ENCODE measurements at places on chromosomes 7 and 10.

- no peak for DNase-seq
Observed at GRCh38 chr10:71727738-71728737, 8.5 kb upstream of the C10orf105 start.

DNA sequence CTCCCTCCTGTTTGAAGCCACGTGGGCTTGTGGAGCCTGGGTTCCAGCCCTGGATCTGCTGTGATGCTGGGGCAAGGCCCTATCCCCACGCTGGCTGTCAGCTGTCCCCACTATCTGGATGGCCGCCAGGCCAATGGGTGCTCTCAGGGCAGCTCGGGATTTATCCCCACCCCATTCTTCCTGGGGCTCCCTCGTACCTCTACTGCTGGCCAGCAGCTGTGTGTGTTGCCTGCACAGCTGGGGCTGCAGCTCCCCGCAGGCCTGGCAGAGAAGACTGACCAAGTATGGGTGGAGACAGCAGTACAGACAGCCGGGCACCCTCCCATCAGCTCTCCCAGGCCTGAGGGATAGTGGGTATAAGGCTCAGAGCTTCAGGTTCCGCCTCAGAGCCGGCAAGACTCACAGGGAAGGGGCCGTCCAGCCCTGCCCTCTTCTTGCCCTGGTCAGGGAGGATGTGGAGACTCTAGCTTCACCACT is 13.6 kb downstream of the CLIP2 start:
- no peak for DNase-seq

DNA sequence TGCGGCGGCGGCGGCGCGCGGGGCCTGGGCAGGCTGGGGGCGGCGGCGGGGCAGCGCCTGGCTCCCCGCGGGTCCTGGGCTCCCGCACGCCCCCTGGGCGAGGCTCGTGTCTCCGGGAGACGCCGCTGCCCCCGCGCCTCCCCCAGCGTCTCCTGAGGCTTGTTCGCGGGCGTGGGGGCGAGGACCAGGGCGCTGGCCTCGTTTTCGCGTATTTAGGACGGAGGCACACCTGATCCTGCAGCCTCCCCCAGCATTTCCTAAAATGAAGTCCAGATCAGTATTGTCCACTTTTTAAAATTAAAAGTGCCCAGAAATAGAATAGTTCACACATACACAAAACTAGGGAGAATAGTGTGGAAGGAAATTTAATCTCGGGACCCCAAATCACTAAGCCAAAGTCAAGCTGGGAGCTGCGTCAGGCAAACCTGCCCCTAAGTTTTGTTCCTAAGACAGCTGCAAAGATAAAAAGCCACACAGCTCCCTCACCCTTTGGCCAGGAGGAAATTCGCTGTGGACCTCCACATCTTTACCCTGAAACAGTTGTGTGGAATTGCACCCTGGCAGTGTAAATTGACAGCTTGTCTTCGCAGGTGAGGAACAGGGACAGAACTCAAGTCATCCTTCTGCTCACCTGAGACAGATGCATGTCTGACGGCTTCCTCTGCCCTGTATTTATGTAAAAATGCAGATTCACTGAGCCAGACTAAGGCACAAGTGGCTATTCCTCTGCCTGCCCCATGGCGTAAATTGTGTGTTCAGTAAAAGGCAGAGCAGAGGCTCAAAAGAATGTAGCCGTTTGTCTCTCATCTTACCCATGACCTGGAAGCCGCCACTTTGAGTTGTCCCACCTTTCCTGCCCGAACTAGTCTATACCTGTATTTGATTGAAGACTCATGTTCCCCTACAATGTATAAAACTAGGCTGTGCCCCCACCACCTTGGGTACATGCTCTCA is 740 bp downstream of the GALNT11 start:
- DNase-seq, result no peak

- no peak for DNase-seq
Observed at GRCh38 chr10:112361951-112362751, 11.8 kb upstream of the ACSL5 start.

DNA sequence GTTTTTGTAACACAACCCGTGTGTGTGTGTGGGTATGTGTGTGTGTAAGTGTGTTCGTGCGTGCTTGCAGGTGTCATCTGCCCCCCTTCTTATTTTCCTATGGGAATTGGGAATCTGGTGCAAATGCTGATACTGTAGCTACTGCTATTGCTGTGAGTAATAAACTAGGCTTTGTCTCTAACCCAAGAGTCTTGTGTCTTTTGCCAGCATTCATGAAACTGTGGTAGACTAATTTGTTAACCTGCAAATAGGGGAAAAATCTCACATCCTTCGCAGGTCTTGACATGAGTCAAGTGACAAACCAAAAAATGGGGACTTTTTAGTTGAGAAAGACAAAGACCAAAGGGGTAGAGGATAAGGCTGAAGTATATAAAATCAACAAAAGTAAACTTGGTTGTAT is 57.9 kb upstream of the FAM133B start:
- no peak for DNase-seq

DNA sequence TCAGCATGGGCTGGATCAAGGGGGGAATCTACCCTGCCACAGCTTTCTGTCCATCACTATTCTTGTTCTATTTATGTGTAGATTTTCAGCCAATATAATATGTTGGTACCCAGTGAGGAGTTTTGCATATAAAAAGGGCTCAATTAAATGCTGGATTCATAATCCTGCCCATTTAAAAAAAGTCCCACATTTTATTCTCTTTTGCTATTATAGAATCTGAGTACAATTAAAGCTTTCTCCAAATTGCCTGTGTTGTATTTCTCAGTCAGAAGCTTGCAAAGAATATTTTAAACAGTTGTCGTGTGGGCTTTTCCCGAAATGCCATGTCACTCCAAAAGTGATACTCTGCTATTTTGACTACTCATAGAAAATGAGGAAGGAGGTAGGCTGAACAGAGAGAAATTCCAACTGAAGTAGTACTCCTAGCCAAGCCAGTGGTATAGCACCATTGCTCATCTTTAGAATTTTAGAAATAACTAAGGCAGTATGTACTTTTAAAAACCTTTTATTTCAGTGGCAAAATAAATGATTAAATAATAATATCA is 108.3 kb upstream of the HDAC9 start:
- DNase-seq, result no peak

- no peak for DNase-seq
Observed at GRCh38 chr7:109956916-109957315, 1134.0 kb upstream of the LRRN3 start.

DNA sequence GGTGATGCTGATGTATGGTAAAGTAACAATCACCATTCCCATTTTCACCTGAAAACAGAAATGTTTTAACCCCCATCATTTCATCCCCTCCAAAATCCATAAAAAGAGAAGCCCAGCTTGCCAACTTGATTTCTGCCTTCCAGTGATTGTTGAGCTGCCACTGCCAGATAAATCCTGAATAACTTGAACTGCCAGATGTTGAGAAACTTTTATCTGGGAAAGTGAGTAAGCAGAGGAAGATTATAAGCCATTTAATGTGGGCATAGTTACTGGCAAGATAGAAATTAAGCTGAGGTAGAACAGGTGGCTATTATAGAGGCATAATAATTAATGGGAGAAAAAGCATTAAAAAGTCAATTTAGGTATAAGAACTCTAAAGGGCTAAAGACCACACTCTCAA is 534.1 kb downstream of the ANKRD7 start:
- DNase-seq, result no peak

GRCh38 chr10:5283305-5284158 is 81.2 kb upstream of the UCN3 start:
- DNase-seq, result peak; percentile 54

- DNase-seq, result peak; percentile 11
Observed at GRCh38 chr7:5629941-5630340, 151.5 kb downstream of the RNF216 start.

- DNase-seq, result peak; percentile 61
Observed at GRCh38 chr7:140230861-140231770, 54.3 kb upstream of the KDM7A start.

DNA sequence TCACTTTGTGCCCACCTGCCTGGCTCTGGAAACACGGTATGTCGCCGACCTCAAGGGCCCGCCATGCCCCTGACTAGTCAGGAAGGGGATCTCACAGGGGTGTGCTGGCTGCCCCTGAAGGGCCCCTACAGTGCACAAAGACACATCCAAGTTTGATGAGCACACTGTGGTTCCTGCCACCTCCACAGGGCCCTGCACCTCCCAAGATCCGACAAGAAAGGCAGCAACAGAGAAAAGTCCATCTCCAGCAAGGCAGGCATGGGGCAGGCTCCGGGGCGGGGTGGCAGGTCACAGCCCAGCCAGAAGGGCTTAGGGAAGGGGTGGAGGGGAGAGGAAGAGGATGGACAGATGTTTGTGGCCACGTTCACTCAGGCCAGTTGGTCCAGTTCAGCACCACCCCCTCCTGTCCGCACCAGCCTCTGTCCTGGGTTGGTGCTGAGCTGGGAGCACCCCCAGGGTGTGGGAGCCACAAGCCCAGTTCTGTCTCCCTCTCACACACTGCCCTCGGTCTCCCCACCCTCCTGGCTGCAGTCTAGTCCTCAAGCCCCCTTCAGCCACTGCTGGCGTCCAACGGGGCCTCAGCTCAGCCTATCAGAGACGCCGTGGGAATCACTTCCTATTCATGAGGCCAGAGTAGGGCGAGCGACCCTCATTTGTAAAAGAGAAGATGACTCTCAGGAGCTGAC is 11.5 kb downstream of the DRGX start:
- DNase-seq, result no peak

DNA sequence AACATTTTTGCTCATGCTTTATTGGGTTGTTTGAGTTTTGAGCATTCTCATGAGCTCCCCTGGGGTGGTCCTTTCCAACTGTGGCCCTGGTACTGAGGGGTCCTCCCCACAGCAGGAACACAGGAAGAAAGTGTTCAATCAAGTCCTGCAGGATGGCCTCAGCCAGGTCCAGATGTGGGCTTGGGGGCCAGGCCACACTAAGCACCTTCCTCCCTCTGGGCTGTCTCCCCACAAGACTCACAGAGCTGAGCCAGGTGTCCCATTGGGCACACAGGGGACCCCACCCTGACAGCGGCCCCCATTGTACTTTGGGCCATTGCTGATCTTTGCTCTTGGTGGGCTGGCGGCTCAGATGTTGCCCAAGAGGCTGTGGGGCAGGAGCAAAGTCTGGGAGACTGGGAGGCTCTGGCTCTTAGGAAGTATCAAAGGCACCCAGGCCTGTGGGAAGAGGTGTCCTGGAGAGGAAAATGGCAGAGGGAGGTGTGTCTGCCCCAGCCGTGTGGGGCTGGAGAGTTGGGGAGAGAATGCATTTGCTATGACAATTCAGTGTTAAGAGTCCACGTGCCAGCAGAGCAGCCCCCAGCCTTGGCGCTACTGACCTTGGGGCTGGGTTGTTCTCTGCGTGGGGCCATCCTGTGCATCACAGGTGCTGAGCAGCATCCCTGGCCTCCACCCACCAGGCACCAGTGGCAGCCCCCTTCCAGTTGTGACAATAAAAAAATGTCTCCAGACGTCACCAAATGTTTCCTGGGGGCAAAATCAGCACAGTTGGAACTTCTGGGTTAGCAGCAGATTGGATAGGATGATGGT is 17.8 kb downstream of the SCART1 start:
- no peak for DNase-seq

GRCh38 chr10:117272195-117273076 is 31.5 kb downstream of the SLC18A2 start:
- DNase-seq, result no peak

- DNase-seq, result no peak
Observed at GRCh38 chr10:69936091-69936490, 116.6 kb upstream of the MACROH2A2 start.

- DNase-seq, result no peak
Observed at GRCh38 chr10:115441907-115442545, 348.9 kb downstream of the ATRNL1 start.

- no peak for DNase-seq
Observed at GRCh38 chr7:154743206-154743605, 259.7 kb downstream of the PAXIP1 start.

DNA sequence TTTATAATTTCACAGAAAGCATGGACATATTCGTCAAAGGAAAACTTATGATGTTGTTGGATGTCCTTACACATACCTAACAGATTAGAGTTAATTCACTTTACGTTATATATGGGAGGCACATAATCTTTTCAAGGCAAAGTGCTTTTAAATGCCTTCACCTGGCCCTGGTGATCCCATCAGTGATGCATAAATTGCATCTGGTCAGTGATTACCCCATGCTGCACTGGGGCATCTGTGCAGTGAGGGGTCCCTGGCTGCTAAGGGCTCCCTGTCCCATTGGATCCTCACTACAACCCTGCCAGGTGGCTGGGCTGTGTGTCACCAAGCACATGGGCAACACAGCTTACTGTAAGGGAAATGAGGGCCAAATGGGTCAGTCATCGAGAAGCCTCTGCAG is 441.1 kb downstream of the RPS24 start:
- DNase-seq, result no peak

- DNase-seq, result no peak
Observed at GRCh38 chr7:38744746-38745145, 113.6 kb upstream of the AMPH start.

DNA sequence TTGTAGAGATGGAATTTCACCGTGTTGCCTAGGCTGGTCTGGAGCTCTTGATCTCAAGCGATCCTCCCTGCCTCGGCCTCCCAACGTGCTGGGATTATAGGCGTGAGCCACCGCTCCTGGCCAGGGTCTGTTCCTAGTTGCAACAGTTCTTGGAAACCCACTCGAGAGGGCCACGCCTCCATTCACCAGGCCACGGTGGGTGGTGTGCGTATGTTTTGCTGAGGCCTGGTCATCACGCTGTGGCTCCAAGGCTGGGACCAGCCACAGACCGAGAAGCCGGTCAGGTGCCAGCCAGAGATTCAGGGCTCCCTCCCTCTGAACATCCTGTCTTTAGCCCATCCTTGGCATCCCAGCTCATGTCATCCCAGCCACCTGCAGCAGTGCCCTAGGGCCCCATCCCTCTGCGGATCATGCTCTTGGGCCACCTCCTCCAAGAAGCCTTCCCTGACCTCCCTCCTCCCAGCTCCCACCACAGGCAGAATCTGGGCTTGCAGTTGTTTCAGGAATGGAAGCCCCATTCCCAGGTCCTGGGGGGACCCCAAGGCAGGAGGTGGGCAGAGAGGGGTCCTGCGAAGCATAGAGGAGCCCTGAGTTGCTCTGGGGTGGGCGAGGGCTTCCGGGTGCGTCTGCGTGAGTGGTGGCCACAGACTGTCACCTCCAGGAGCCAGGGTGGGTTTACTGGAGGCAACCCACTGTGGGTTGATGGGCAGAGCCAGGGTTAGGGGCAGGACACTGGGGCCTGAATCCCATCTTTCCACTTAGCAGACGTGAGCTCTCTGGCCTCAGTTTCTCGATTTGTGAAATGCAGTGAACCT is 5.2 kb downstream of the LAT2 start:
- no peak for DNase-seq

All from stimulated activated CD4-positive, alpha-beta T cell treated with anti-CD3 and anti-CD28 coated beads, Interleukin-12 subunit alpha, Interleukin-12 subunit beta, amount 100 ng/mL, for 24 hours (primary cell).